ENCODE measurements at places on chromosomes 1 and 21. TPM values are rescaled to one million over a fixed set of nuclear protein-coding genes. Genes with fewer than 3 reads are reported as not detected.

Gene DMRTA2
- polyA plus RNA-seq, result not detected

Gene SPATA6
- 1.7 TPM for polyA plus RNA-seq

Gene PBX1
- polyA plus RNA-seq, result 13.3 TPM

Gene FMO4
- 7.6 TPM for polyA plus RNA-seq

Gene TTC24
- polyA plus RNA-seq, result 0.03 TPM

Gene TMEM269
- not detected for polyA plus RNA-seq

Gene KRTAP10-3
- polyA plus RNA-seq, result not detected

Gene NUAK2
- polyA plus RNA-seq, result 0.29 TPM

Gene CRP
- not detected for polyA plus RNA-seq

Gene GTF2B
- polyA plus RNA-seq, result 7.5 TPM

Gene RGS13
- polyA plus RNA-seq, result not detected

Gene KRTAP19-1
- polyA plus RNA-seq, result not detected

DNA sequence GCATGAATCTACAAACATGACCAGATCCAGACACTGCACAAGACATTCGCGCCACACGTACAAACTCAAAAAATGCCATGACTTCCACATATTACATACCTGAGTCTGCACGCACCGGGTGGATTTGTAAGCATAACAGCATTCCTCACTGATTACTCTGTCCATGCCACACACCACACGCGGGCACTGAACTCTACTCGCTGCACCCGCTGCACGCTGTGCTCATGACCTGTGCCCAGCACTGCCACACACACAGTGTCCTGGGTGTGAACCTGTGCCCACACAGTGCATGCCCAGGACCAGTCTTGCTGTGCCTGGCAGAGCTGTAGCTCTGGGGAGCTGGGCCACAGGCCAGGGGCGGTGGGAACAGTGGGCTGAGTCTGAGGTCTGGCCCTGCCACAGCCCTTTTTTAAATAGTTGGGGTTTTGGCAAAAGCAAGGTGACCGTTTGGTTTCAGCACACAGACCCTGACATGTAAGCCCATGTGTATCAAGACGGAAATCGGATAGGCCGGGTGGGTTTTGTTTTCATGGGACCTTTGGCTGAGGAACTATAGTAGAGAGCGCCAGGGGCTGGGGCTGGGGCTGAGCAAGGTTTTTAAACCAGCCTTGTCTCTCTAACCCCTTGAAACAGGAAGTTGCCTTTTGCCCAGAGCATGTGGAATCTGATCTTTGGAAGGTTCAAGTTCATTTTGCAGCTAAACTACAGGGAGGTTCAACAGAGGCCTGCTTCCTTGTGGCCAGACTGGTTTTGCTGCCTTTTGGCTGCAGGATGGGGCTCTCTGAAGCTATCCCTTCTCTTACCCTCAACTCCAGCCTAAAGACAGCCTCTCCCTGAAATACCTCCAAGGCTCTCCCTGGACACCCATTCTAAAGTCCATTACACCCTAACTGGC is 12.3 kb upstream of the GOLT1A start:
- no peak for DNase-seq

DNA sequence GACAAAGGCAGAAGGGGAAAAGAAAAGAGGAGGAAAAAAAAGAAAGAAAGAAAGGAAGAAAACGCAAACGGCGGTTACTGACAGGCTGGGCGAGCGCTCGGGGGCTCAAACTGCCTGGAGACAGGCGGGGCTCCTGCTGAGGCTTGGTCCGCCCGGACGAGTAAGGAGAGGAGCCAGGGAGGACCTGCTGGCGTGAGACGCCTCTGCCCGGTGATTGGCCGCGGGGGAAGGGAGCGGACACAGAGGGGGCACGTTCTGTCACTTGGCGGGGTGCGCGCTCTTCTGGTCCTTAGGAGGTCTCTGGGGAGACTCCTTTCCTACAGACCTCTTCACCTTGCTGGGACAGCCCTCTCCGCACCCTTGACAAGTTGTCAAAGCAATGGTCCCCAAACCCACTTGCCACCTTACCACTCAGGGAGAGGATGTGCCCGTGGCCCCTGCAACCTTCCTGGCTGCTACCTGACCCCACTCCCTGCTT is 791 bp upstream of the PIK3R3 start:
- DNase-seq, result peak; percentile 81

GRCh38 chr1:13935336-13935735 is 235.3 kb downstream of the PRDM2 start:
- DNase-seq, result no peak

GRCh38 chr21:41678016-41678923 is 88.6 kb downstream of the RIPK4 start:
- no peak for DNase-seq

GRCh38 chr1:99082366-99082765 is 77.7 kb upstream of the PLPPR5 start:
- DNase-seq, result no peak

DNA sequence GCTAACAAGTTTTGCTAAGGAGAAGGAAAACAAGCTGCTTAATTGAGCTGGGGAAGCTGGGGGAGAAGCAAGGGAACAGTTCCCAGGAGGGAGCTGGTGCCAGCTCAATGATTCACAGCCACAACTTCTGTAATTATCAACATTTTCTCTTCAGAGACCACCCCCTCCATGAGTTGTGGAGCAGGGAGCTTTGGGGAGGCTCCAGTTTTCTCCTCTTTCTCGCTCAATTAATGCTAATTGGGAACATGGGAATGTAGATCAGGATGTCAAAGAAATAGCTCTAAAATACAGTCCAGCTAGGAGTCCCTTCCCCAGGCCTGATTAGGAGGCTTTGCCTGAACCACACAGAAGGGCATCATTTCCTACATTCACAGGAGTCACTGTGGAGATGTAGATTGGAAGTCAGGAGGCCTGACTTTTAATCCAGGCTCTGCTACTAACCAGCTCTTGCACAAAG is 12.1 kb upstream of the MNDA start:
- no peak for DNase-seq

- DNase-seq, result no peak
These were observed 263.9 kb upstream of the KAZN start for GRCh38 chr1:14334336-14335176.

GRCh38 chr1:23039308-23039826 is 20.1 kb downstream of the KDM1A start:
- DNase-seq, result no peak

DNA sequence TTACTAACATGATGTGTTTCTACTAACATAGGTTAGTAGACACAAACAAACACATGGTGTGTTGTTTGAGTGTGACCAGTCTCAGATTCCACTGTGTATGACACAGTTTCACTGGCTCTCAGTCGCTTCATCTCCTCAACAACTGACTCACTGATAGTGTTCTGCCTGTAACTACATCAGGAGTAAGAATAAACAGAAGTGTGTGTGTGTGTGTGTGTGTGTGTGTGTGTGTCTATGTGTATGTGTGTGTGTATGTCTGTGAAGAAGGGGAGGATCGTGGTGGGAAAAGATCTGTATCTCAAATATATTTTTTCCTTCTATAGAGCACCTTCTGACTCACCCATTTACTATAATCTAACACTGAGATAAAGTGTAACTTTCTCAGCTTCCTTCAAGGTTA is 391.0 kb downstream of the PTPRC start:
- no peak for DNase-seq

DNA sequence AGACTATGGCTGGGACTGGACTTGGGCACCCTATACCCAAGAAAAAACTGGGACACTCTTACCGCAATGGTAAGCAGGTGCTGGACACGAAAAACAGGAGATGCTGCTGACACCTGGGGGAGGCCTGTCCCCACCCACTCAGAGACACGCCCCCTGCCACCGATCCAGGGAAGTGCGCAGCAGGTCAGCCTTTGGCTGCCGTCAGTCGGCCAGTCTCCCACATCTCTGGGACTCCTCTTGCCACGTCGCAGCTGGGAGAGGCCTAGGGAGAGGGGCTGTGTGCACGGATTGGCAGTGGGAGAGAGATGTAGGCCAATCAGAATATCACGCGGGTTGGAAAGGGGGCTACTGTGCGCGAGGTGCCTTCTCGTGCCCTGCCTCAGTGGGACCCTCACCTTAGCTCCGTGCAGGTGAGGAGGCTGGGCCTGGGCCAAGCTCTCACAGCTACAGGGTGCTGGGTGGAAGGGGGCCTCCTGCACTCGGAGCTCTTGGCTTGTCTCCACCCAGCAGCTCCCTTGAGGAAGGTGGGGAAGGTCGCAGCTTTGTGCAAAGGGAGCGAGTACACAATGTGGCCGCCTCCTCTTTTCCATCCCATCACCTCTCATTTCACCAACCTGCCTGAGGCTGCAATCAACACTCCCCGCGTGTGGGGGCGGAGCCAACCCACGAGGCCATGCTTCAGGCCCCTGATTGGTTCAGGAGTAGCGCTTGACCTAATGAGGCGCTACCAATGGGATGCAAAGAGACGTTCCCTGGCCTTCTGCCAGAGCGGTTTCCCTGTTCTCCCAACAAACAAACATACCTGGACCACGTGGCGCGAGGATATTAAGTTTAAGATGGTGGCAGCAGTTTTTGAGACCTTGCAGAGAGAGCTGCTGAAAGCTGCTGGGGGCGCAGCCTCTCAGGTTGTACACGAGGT is 25.7 kb upstream of the LDLRAP1 start:
- no peak for DNase-seq

DNA sequence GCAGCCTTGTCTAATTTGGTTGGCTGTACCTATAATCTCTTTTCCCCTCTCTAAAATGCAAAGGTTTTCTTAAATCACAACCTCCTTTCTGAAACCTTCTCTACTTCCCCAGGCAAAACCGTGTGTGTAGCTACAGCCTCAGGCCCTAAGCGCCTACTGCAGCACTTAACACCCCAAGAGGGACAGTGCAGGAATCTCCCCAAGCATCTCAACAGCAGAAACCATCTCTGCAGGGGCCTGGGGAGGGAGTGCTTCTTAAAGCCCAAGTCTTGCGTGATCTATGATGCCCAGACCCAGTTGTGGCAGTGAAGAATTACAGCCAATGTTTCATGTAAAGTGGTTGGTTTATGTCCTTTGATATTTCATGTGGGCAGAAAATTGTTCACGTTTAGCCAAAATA is 159.3 kb downstream of the DSCAM start:
- DNase-seq, result no peak

DNA sequence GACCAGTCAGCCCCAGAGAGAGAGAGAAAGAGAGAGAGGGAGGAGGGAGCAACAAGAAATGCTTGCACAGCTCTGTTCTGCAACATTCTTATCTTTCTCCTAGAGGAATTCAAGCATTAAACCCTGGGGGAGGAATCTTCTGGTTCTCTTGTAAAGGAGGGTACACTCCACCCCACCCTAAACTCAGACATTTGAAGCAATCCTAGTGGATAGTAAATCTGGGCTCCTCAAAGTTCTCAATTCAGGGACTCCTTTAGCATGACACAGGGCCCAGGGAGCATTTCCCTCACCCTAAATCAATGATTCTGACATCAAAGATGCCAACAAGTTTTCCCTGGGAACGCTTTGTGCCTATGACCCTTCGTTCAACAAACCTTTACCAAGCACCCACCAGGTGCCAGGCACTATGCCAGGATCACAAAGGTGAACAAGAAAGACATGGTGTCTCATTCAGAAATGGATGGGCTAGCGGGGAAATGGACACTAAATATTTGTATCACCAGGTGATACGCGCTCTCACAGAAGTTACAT is 11.9 kb upstream of the CAPN2 start:
- DNase-seq, result no peak

GRCh38 chr1:20713440-20713839 is 4.4 kb downstream of the KIF17 start:
- no peak for DNase-seq

GRCh38 chr1:114669562-114670082 is at the start of gene DENND2C:
Gene DENND2C, minus strand, starts transcription at chr1:114670049. Its CDS starts 44,065 bp downstream, at chr1:114625984.
- DNase-seq, result no peak

DNA sequence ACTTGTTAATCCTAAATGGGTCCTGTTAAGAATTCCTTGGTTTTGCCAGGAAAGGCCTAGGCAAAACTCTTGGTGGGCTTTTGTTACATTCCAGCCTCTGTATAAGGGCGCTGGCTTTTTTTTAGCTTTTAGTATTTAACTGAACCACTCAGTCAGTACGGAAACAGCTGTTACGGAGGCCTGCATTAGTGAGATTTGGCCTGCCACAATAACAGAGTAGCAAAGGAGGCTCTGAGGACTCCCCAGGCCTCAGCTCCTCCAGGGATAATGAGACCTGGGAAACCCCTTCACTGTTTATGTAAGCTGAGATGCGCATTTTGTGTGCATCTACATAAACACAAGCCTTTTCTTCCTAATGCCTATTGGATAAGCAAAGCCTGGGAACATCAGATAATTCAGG is 210.2 kb downstream of the APP start:
- DNase-seq, result no peak

DNA sequence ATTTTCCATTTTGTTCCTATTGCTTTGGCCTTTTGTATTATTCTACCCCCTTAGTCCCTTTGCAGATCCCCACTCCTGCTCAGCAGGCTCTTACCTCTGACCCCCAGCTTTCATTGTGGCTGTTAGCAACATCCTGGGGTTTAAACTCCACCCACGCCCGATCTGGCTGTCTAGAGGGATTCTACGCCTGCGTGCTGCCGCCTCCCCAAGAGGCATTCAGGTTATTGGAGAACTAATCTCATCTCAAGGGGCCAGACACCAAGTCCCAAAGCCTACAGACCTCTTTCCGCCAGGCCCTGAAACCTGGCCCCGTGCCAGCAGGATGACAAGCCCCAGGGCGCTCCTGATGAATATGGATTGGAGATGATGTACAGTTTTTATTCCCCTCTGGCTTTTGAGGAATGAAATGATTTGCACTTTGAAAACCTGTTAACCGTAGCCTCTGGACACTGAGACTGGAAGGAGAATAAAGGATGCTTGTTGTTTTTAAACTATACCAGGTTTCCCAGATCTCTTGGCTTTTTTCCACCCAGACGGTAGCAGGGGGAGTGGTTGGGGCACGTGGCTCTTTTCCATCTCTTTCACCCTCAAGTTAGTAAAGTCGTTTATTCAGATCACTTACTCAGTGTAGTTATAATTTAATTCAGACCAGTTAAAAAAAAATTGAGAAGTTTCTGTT is 14.5 kb upstream of the IKBKE start:
- DNase-seq, result no peak

- no peak for DNase-seq
These were observed 58.5 kb downstream of the FGGY start for GRCh38 chr1:59355361-59355760.

DNA sequence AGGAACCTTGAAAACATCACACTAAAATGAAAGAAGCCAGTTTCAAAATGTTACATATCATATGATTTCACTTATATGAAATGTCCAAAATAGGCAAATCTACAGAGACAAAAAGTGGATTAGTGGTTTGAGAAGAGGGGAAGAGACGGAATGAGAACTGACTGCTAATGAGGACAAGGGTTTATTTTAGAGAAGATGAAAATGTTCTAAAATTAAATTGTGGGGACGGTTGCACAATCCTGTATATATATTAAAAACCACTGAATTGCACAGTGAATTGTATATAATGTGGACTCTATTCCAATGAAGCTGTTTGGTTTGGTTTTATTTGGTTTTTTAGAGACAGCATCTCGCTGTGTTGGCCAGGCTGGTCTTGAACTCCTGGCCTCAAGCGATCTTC is 35.6 kb downstream of the PRPF38A start:
- no peak for DNase-seq

DNA sequence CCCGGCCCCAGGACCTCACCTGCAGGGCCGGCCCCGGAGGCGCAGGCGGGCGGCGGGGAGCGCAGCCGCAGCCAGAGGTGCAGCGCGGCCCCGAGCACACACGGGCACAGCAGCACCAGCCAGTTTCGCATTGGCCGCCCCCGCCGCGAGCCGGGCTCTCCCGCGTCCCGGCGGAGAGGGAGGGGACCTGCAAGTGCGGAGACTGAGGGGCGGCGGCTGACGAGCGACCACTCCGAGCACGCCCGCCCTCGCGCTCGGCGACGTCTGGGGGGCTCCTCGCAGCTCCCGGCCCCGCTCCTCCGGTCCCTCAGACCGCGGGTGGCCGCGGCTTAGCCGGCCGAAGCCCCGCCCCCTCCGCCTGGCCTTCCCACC is at the start of gene B3GALNT2:
TSS of gene B3GALNT2 (minus strand) at position 331 of the 372 bp plus-strand sequence. CDS start at position 131, 200 bp downstream.
- DNase-seq, result no peak

All from heart right ventricle (tissue), 16 donors.